ENCODE measurements at places on chromosomes 2 and 18.

GRCh38 chr2:64336171-64336570 lies 117.8 kb upstream of the LGALSL start:
- no peak for DNase-seq

GRCh38 chr18:44851856-44852621 lies 171.4 kb downstream of the SETBP1 start:
- DNase-seq, result no peak

DNA sequence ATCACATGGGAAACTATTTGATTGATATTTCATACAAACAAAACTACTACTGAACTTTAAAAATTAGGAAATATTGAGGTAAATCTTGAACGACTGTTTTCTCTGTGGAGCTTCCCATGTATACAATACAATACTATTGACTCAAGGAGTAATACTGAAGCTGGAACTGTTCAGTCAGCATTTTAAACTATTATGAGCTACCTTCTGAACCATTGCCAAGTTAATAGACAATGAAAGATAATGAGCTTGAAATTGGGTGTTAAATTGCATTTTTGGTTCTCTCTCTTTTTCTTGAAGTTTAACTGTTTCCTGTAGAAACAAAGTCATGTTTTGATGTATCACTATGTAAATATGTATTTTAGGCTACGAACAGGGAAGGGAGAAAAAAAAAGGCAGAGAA lies 569.2 kb downstream of the ZEB2 start:
- no peak for DNase-seq

DNA sequence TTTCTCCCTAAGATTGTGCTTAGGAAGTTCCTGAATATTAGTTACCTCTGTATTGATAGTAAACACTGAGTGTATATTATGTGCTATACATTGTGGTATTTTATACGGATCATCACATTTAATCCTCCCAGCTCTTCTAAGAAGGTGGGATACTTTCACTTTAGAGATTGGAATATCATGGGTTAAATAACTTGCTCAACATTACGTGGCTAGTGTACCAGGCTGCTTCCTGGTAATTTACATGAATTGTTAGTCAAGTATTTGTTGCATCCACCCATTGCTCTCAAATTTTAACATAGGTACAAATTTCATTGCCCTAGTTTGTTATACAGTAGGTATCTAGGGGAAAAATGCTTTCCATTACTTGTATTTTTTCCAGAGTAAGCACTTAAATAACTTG lies 21.4 kb downstream of the FAM98A start:
- DNase-seq, result no peak

DNA sequence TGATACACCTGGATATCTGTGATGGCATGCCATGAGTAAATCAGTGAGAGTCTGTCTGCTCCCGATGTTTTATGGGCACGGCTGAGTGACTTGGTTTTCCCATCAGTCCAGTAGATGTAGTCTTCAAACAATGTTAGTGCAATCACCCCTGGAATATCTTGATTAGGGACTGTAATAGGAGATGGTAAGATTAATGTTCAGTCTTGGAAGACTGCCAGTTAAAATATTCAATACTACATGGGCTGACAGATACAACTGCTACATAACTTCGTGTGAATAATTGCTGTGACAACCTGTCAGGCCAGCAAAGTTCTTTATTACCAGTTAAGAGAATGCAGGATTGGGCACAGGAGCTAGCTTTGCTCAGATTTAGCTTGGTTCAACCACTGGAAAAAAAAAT lies 1673.3 kb downstream of the LRP1B start:
- no peak for DNase-seq

DNA sequence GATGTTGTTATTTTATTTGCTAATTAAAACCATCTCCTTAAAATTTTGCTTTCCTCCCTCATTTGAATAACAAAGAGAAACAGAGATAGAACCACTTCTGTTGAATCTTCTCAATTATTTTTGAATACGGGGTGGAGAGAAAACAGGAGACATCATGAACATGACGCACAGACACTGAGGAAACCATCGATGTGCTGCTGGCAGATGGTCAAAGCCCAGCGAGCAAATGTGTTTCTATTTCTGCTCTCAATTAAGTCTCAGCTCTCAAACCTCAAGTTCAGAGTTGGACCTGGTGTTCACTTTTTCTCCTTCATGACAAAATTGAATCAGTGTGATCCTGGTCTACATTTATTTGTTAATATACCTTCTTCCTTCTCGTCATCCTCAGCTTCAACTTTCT lies 36.1 kb upstream of the TWIST2 start:
- DNase-seq, result no peak

DNA sequence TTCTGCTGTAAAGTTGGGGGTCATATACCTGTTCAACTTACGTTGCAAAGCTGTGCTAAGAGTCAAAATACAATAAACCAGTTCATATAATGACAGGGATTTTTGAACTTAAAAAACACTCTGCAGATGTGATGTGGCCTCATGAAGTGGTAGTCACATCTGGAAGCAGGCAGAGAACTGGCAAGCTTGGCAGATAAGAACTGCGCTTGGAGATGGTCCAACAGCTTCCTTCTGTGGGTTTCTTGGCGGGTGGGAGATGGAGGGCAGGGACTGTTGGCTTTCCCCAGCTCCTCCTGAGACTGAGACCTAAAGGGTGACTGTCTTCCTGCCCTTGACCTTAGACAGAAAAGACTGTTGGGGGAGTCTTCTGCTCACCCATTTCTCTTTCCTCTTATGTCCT lies 140.4 kb downstream of the CTIF start:
- DNase-seq, result no peak

DNA sequence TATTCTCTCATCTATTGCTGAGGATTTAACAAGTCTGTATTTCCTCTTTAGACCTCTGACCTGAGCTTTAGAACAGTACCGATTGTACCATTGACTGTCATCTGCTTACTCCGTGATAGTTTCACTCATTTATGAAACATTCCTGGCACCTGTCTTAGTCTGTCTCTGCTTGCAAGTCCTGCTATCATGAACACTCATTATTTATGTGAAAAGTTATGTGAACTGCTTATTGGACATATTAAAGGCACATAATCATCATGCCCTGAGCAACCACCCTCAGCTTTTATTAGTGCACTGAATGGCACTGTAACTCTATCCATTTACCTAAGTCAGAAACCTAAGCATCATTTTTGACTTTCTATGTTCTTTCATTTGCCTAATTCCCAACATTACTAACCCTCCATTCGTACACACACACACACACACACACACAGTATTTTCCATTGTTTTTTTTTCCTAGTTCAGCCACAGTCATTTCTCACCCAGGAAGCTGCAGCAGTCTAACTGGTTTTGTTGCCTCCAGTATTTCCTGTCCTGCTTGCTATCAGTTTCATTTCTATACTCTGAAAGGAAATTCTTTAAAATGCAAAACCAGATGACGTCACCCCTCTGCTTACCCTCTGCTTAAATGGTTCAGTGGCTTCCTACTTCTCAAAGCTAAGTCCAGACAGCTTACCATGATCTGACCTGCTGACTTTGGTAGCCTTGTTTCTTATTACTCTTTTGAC lies 146.1 kb downstream of the HAUS1 start:
- DNase-seq, result peak; percentile 25

DNA sequence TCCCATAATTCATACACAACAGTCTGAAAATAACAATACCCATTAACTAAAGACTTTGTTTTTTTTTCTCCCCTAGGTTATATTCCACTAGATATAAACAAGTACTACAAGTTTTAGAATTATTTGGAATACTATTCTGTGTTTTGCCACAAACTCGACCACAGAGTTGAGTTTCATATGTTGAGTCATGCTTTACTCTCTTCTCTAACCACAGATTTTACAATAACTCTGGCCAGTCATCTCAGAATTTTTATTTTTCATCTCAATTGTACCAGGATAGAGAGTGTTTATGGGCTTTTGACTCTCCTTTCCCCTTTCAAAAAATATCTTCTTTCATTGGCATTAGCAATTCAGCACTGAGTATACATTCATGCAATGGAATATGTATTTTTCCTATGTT lies 348.7 kb upstream of the GALNT5 start:
- DNase-seq, result no peak

DNA sequence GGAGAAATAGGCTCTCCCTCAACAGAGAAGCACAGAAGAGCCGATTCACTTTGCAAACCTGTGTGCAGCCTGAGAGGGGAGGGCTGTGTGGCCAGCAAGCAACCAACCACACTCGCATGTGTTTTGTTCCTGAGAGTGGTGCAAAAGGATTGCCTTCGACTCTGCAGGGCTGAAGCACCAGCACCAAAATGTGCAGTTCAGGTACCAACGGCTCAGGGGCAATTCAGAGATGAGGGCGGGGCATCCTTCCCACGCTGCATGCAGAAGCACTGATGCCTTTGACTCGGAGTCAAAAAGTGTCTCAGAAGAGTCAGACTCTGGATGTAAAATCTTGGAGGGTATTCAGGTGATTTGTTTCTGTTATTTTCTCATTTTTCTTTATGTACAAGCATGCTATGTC lies 55.5 kb downstream of the DCDC2C start:
- DNase-seq, result no peak

DNA sequence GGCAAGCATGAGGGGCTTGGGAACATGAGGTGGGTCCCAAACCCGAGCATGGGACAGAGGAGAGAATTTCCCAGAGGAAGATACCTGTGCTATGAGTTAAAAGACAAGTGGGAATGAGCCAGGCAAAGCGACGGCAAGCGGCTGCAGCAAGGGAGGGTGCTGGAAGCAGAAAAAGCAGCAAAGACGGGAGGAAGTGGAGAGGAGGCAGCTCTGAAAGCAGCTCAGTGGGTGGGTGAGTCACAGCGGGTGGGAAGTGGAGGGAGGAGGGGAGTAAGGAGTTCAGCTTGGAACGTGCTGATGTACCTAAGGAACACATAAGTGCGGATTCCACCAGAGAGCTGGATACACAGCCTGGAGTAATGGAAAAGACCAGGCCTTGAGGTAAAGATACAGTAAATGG lies 41.4 kb downstream of the THUMPD2 start:
- DNase-seq, result no peak

DNA sequence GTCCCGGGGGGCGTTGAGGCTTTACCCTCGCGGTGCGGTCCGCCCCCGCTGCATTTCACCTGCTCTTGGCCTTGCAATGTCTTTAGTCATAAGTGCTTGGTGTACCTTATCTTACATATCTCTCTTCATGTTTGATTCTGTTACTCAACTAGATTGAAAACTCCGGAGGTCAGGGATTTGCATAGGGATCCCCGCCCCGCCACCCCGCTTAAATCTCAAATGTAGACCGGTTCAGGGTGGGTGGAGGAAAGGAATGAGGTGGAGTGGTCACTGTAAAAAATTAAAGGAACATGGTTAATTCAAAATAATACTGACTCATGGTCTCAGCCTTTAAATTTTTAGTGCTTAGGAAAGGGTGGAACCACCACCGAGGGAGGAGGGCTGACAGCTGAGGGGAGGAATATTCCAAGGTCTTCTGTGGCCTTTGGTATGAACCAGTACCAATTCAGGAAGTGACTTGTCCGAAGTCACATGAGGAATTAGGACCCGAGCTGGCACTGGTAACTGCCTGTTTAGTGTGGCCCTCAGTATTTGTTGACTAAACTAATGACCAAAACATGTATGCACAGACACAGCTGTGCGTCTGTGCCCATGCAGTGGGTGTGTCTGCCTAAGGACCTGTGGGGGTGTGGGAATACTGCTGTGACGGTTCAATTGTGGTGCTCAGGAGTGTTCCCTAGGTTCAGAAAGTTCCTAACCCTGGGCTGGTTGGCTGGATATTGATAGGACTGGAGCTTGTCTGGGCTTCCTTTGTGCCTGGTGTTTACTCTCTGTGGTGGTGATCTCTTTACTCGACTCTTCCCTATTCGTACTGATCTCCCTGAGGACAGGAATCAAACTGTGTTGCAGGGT lies 1.0 kb downstream of the PLEKHB2 start:
- DNase-seq, result peak; percentile 53

GRCh38 chr2:193476171-193476800 lies 1281.6 kb upstream of the TMEFF2 start:
- DNase-seq, result no peak

DNA sequence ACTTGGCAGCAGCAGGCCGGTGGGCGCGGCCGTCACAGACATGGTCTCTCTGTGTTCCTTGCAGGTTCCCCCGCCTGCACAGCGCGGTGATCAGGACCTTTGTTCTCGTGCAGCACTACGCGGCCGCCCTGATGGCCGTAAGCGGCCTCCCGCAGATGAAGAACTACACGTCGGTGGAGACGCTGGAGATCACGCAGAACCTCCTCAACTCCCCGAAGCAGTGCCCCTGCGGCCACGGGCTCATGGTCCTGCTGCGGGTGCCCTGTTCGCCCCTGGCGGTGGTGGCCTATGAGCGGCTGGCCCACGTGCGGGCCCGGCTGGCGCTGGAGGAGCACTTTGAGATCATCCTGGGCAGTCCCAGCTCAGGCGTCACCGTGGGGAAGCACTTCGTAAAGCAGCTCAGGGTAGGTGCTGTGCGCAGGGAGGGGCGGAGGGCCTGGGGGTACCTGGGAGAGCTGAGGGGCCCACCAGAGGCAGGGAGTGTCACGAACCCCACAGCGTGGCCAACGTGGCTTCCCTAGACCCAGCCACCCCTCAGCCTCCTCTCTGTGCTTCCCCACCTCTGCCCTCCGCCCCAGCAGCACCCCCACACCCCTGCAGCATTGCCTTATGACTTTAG lies 59.3 kb downstream of the NTSR2 start:
- DNase-seq, result no peak

- no peak for DNase-seq
Measured at GRCh38 chr2:143190431-143190830, 61.2 kb downstream of the ARHGAP15 start.

DNA sequence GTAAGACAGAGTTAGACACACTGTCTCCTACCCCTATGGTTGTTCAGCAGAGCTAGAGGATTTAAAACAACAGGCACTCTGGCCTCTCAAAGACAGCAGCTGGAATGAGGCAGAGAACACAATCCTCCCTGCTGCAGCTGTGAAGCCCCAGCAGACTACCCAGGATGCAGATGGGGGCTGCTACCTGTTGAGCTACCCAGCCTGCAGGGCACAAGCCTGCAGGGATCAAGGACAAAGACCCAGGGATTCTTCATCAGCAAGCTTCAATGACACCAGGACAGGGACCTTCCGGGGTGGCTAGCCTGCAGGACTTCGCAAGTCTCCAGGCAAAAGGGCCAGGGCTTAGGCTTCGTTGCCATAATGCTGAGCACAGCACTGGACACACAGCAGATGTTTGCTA lies 27.2 kb downstream of the GALNT14 start:
- no peak for DNase-seq

- no peak for DNase-seq
Measured at GRCh38 chr2:240401781-240402551, 33.5 kb upstream of the GPC1 start.

GRCh38 chr2:189111063-189111715 lies 68.4 kb downstream of the COL5A2 start:
- no peak for DNase-seq

- DNase-seq, result no peak
Measured at GRCh38 chr18:61832858-61833257, 59.9 kb downstream of the RNF152 start.

DNA sequence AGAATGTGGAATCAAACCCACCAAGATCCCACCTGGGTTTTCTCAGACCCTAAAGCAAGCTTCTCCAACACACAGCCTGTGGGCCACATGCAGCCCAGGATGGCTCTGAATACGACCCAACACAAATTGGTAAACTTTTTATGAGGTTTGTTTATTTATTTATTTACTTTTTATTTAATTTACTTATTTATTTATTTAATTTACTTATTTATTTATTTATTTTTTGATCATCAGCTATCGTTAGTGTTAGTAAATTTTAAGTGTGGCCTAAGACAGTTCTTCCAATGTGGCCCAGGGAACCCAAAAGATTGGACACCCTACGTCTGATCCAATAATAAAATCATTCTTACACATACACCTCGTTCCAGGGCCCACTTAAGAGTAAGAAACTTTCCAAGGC lies 1451.1 kb downstream of the LRP1B start:
- no peak for DNase-seq
